ENCODE measurements at places on chromosomes 7 and 10. TPM values are rescaled to one million over a fixed set of nuclear protein-coding genes. Genes with fewer than 3 reads are reported as not detected.
A peak's percentile ranks its signal among the peaks of the same experiment; 100 is the strongest.

Gene MCM10
- total RNA-seq, result 2.4 TPM

Gene ITPRID1
- 0.91 TPM for total RNA-seq

Gene EGFR
- 57.8 TPM for total RNA-seq

Gene OR13A1
- total RNA-seq, result not detected

Gene LRRN3
- 0.35 TPM for total RNA-seq

Gene TSPAN33
- 3.8 TPM for total RNA-seq

Gene KIF20B
- total RNA-seq, result 32.0 TPM

Gene HMX2
- total RNA-seq, result 0.13 TPM

- no peak for DNase-seq
These were observed 20.5 kb upstream of the GATA3 start for GRCh38 chr10:8033812-8034465.

DNA sequence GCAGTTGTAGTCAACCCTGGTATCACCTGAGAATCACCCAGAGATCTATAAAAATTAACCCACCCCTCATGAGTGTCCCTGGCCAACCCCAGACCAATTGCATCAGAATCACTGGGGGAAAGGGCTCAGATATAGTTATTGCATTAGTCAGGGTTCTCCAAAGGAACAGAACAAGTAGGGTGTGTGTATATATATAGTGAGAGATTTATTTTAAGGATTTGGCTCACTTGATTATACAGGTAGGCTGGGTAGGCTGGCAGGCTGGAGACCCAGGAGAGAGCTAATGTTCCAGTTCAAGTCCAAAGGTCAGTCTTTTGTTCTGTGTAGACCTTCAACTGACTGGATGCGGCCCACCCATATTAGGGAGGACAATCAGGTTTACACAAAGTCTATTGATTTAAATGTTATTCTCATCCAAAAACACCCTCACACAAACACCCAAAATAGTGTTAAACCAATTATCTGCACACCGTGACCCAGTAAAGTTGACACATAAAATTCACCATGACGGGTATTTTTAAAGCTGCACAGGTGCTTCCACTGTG, 372.9 kb upstream of the NFE2L3 start:
- DNase-seq, result no peak

DNA sequence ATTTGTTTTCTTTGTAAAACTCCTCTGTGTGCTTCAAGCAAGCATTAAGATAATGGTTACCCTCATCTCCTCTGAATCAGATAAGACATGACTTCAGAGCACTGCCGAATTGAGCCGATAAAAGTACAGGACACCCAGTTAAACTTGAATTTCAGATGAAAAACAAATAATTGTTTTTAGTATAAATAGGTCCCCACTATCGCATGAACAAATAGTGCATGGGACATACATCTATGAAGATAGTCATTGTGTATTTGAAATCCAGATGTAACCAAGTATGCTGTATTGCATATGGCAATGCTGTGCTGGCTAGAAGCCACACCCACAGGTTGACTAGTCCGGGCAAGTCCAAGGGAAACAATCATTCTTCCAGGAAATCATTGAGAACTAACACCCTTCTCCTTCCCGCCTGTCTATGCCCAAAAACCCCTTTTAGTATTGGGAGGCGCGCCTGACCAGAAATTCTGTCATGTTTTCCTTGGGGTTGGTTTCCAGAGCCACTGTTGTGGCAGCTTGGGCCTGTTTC, 12.6 kb upstream of the FGFR2 start:
- DNase-seq, result no peak

- DNase-seq, result no peak
These were observed 7.2 kb downstream of the RBM20 start for GRCh38 chr10:110651044-110651958.

DNA sequence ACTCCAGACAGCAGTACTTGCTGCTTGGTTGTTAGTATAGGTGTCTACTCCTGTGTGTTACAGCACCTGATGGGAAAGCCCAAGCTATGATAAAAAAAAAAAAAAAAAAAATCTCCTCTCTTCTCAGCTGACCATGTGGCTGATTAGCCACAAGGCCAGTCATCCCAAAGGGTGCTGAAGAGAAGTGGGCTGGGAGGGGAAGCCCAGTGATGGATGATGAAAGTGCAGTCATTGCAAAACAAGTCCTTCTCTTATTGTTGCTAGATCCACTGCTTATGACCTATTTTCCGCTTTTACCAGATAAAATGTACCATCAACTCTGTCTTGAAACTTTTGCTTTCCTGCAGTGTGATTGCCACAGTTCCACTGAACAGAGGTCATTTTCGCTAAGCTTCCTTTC, 1092.5 kb upstream of the C7orf33 start:
- DNase-seq, result no peak

DNA sequence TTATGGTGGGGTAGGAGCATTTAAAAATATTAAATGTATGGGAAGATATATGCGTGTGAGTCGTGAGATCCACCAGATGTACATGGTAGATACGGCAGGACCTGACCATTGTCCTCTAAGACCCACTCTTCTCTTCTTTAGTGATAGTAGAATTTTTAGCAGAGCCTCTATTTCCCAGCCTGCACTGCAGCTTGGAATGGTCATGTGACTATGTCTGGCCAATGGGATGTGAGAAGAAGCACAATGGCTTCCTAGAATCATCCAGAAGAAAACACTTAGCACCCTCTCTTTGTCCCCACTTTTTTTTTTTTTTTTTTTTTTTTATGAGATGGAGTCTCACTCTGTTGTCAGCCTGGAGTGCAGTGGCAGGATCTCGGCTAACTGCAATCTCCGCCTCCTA, 86.6 kb upstream of the CYTH3 start:
- no peak for DNase-seq

DNA sequence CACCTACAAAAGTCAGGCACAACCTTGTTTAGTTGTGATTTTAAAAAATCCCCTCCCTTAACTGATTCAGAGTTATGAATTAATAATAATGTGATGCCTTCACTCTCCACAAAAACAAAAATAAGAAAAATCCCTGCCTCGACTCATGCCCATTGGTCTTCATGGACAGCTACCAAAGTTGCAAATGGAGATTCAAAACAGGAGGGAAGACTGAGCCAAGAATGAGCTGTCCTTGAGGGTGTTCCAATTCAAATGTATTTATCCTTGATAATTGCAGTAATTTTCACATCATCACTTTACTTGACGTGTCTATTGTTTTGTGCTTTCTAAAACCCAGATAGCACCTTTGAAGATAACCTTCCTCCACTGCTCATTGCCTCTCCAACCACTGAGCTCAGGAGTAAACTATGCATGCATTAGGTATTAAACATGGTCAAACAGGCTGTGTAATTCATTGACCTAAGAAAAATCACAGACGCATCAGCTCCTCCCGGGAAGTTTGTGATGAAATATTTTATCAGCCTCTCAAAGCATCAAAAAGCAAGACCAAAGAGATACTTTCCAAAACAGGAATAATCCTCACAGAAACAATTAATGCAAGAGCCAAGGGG, 712.7 kb upstream of the IGFBP3 start:
- DNase-seq, result no peak

GRCh38 chr10:69446229-69446628, 5.0 kb upstream of the TSPAN15 start:
- DNase-seq, result no peak

DNA sequence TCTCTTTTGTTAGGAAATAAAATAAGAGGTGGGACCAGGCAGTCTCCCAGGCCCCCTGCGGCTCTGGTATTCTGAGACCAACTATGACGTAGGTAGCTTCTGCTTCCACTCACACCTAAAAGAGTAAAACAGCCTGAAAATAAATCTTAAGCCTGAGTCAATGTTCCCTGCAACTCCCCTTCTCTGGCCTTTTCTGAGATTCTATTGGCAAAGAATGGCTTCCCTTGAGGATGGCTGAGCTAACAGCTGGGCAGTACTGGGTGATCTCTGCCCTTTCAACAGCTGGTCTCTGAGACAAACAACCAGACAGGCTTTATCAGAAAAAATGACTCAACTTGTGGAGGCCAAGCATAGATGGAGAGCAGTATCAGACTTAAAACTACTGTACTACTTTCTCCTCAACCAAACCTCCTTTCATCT, 58.7 kb downstream of the CREB3L2 start:
- DNase-seq, result no peak

GRCh38 chr7:37218956-37219355, 229.7 kb downstream of the ELMO1 start:
- no peak for DNase-seq

DNA sequence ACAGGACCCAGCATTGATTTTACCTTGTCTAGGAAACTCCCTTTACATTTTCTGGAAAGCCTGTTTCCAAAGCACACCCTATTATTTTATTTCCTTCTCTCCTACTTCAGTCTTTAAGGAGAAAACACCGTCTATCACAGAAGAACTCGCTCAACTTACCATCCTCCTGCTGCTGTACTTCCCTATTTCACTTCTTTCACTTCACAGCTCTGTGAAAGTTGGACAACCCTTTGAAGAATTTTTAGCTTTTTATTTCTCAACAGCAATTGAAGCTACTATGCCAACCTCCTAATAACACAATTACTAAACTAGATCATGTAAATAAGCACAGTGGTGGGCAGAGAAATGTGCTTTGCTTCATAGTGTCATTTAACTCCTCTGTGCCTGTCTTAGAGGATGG, 166.5 kb downstream of the TFEC start:
- no peak for DNase-seq

DNA sequence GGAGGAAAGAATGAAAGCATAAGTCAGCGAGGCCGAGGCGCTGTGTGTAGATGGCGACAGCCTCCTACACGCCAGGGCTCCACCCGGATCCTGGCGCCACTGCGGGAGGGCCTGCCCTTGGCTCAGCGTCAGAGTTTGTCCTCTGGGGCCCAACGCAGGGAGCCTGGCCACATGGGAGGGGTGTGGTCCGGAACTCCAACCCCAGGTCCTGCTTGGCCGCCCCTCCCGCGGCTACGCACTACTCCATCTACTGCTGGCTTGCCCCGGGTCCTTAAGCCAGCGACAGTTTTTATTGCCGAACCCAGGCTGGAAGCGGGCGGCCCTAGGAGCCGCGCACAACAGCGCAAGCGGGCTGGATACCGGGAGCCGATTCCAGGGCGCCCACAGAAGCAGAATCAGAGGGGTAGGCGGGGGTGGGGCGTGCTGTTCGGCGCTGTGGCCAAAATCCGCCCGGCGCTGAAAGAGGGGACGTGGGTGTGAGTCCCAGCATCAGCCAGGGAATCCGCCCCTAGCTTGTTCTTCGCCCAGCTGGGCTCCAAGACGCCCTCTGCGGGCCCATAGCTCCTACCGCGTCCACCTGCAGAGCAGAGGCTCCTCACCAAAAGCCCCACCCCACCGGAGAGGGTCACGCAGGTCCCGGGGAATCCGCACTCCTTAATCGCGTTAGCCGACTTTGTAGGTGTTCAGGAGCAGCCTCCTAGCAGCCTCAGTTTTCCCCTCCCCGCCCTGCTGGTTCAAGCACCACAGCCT, 4.5 kb downstream of the KAZALD1 start:
- peak; percentile 94 for DNase-seq

- DNase-seq, result no peak
These were observed 534.8 kb downstream of the TCERG1L start for GRCh38 chr10:130776724-130777123.

DNA sequence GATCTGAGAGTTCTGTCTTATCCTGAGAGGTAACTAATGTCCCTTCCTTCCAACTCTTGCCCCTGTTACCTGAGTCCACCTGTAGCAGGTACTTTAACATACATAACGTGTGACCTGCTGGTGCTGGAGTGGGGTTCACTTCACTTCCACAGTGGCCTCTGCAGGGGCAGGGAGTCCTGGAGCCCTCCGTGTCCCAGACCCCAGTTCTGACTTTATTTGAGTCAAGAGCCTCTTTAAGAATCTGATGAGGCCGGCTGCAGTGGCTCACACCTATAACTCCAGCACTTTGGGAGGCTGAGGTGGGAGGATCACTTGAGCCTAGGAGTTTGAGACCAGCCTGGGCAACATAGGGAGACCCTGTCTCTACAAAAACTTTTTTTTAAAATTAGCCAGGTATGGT, 117.0 kb upstream of the RET start:
- DNase-seq, result no peak

GRCh38 chr7:13748998-13749397, 240.5 kb downstream of the ETV1 start:
- no peak for DNase-seq

- no peak for DNase-seq
These were observed 556.3 kb downstream of the GRM8 start for GRCh38 chr7:126696256-126697038.

DNA sequence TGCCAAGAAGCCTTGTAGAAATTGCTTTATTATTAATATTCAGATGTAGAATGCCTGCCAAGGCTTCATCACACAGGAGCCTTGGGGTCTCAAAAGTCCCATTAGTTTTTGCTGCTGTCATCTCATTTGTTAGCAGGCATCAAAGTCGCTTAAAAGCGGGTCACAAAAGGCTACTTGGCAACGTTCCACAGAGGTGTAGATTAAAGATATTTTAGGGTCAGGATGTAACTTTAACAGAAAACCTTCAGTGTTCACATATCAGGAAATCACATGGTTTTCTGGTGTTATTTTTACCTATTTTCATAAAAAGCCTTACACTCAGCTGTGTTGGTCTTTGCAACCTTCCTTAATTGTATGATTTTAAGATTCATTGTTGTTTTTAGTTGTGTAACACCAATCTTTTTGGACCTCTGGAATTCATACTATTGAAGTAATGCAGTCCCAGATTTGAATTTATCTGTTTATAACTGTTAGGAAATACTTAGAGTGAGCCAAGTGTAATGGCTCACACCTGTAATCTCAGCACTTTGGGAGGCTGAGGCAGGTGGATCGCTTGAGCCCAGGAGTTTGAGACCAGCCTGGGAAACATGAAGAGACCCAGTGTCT, 65.3 kb downstream of the TET1 start:
- no peak for DNase-seq

DNA sequence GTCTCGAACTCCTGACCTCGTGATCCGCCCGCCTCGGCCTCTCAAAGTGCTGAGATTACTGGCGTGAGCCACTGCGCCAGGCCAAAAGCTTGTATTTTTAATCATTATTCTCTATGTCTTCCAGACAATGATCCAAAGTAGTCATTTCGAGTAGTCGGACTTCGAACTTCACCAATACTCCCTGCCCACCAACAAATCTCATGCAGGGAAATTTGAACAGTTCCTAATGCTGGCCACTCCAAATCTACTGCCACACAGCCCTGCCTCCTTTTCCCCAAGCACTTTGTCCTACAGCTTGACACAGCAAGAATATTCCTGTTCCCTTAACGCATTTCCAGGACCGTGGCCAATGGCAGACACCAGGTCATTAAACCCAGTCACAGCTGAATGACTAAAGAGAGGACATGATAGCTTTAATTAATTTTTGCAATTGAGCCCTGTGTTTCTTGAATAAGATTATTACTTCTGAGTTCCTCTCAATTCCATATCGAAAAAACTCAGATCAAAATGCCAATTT, 142.3 kb upstream of the NRP1 start:
- no peak for DNase-seq

All from colonic mucosa (tissue), 4 donors.